Left ventricle myocardium inferior (tissue), 1 donor: ENCODE measurements at places on chromosomes 5 and 9.
A peak's percentile ranks its signal among the peaks of the same experiment; 100 is the strongest.

DNA sequence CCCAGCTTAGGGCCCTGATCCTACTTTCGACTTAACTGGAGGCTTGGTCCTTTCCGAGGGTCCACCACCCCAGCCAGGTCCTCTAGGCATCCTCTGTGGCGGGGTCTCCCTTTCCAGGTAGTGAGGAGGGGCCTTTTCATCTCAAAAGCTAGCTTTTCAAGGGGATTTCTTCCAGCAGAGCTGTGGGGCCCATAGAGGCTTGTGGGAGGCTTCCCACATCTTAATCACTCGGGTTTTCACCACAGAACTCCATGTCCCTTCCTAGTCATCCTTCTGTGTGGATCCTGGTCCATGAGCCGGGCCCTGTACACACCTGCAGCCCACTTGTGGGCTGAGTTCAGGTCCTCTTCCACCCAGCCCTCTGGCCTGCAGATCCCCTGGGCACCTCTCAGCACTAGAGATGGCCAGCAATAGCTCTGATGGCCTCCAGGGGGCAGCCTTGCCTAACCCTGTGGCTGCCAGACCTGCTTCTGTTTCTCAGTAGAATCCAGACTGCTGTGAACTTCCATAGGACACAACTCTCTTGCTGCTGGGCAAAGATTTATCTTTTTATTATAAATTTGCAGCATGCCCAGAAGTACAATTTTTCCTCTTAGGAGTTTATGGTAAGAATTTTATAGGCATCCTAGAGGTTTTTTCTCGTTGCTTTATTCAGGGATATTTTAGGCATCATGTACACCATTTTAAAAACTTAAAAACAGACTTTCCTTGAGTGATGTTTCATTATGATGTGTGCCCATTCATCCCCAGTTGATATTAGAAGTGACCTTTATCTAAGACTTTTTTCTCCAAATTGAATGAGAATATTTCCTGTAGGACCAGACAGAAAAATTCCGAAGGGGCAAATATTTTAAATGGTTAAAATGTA, 208.9 kb downstream of the TRIO start:
- peak; percentile 66 for DNase-seq

DNA sequence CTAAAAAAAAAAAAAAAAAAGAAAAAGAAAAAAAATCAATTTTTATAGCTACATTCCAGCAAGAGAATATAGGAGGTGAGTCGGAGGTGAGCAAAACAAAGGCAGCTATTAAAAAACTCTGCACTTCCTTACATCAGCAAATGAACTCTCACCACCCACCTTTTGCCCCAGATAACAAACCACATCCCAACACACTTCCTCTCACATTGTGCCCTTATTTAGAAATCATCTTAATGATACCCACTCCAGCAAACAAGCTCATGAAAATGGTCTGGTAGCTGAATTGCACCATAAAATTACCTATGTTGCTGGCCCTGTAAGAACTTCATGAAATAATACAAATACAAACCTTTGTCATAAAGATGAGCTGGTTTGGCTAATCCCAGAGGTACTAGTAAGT, 82.9 kb downstream of the CEMIP2 start:
- DNase-seq, result no peak

- no peak for DNase-seq
Observed at GRCh38 chr9:35499701-35500030, 9.8 kb downstream of the RUSC2 start.

DNA sequence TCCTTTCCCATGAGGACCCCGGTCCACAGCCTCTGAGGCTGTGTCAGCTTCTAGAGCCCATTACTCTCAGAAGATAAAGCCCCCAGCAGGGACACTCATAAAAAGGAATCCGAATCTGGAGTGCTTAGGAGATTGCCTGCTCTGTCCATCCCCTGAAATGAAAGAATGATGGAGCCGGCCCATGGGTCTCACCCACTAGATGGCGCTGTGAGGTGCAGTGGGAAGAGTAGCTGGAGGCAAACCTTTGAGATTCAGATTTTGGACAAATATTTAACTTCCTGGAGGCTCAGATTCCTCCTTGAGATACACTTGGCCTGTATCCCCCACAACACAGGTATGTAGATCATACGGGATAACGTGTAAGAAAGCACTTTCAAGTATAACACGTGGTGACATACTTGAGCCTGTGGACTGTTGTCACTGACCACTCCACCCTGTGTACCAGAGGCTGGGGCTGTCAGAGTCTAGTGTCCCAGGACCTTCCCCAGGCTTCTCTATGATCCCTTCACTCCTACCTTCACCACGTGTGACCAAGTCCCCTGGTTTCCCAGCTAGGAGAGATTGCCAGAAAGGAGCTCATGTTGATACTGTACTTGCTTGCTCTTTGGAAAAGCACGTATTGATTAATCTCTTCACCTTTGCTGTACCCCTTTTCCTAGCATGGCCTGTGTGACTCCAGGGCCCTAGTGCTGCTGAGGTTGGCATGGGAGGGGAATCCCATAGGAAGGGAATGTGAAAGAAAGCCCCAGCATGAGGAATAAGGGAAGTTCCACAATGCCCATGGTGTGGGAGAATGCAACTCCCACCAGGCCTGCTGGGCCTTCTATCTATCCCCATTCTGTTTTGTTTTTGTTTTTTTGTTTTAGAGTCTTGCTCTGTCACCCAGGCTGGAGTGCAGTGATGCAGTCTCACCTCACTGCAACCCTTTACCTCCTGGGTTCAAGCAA, 32.1 kb downstream of the TRMO start:
- no peak for DNase-seq

GRCh38 chr5:169554251-169554650, 29.3 kb upstream of the SPDL1 start:
- DNase-seq, result no peak

GRCh38 chr9:14089051-14089803, 224.7 kb downstream of the NFIB start:
- no peak for DNase-seq

GRCh38 chr5:76544268-76544926, 78.8 kb downstream of the F2RL2 start:
- no peak for DNase-seq

- no peak for DNase-seq
Observed at GRCh38 chr5:66168226-66168625, 24.1 kb downstream of the SREK1 start.

- DNase-seq, result no peak
Observed at GRCh38 chr5:124981901-124982300, 235.5 kb upstream of the ZNF608 start.

DNA sequence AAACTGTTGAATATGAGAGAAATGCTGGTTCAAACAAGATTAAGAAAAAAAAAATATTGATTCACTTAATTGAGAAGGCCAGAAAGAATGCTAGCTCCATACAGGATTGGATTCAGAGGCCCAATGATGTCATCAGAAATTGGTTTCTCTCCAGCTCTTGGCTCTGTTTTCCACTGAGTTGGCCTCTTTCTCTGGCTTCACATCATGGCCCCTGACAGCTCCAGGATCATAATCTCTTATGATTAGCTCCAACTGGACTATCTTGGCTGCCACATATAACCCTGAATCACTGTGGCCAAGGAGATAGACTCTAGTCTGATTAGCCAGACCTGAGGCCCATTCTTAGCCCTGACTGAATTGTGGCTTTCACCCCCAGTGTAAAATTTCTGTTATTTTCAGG, 244.7 kb upstream of the GRAMD2B start:
- DNase-seq, result no peak

DNA sequence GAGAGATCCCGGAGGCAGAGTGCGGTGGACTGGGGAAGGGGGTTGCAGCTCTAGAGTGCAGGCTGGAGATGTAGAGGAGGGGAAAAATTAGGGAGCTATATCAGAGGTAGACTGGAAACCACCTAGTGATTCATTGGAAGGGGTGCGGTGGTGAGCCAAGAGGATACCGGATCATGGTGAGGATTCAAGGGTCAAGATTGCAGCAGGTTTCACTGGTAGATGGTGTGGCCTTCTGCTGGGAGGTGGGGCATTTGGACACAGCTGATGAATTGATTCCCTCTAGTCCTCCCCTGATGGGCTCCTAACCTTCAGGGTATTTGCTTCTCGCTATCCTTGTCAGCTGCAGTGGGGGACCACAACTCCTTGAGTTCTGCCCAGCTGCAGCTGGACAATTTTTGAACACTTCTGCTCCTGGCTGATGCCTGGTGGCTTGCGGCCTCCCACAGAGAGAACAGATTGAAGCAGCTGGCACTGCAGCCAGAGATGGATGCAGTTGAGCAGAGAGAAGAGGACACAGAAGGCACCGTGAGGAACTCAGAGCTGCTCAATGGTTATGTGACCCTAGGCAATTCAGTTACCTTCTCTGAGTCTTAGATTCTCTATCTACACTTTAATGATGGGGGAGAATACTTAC, 134.4 kb upstream of the ABCA1 start:
- no peak for DNase-seq

GRCh38 chr9:113956901-113957300, 80.8 kb downstream of the ZNF618 start:
- DNase-seq, result no peak

DNA sequence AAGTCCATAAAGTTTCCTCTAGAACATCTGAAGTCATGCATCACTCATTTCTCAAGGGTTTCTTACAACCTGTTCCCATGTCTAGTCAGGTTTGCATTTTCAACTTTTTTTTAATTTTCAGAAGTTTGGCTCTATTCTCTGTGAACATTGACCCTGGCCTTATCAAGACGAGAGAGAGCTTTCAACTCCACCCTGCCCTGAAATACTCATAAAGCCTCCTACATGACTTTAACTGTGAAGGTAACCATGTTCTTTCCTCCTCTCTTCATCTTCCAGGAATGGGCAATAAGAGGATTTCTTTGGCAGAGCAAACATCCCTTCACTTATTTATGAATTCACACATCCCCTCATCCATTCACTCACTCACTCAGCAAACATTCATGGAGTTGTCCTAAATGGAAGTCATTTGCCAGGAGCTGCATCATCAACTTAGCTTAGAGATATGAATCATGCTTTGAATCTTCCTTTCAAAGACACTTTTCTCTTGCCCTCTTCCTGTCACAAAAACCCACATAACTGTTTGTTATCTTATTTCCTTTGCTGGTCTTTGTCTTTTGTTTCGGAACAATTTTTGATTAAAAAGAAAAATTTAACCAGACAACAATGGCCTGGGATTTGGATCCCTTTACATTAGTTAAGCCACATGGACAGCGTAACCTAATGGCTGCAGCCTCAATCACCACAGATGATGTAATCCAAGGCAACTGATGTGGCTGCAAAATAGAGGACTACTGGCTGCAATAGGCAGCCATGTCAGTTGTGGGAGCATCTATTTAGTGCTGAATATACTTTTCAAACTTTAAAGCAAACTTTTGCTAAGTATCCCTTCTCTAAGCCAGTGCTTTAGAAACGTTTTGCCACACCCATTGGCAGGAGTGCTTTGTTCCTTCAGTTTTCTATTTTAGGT, 43.0 kb upstream of the GNAQ start:
- no peak for DNase-seq

DNA sequence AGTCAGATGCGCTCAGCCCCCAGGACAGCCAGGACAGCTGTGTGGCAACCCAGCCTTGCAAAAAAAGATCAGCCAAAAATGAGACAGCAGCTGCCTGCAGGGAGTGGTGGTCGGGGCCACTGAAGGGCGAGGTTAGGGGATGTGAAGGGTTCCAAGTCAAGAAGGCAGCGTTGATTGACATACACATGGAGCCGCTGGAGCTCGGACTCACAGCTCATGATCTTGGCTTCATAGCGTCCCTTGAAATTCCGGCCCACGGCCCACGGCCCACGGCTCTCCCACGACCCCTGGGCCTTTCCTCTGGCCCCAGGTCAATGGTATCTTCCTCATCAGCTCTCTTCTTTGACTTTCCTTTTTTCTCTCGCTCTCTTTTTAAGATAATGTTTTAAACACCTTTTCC, 390.0 kb upstream of the IRX4 start:
- DNase-seq, result no peak
